ENCODE measurements at places on chromosomes 5 and 9.

DNA sequence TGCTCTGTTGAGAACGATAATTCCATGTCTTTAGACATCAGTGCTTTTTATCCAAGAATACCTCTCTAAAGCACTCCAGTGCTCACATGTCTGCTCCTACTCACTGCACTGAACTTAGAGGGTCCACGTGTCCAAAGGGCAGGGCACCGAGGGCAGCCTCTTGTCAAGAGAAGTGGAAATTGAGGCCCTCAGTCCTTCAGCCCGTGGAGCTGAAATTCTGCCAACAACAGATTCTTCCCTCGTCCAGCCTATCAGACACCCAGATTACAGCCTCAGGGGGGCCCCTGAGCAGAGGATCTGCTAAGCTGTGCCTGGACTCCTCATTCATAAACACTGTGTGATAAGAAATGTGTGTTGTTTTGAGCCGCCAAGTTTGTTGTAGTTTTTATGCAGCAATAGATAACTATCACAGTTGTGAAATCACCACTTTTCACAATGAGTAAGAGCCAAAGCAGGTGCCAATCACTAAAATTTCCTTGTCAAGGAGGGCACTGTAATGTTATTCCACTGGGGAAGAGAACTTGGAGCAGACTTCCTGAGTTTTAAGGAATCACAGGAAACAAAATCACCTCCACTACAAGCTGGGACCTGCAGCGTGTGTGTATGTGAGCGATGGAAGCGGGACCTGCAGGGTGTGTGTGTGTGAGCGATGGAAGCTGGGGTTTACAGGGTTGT lies 58.8 kb upstream of the IGFBPL1 start:
- DNase-seq = no peak

GRCh38 chr9:132752877-132753592 lies 82.8 kb downstream of the GTF3C4 start:
- DNase-seq = no peak

- DNase-seq = no peak
Observed at GRCh38 chr5:174315871-174316270, 270.4 kb downstream of the NSG2 start.

- DNase-seq = no peak
Observed at GRCh38 chr9:134682026-134682425, 40.4 kb downstream of the COL5A1 start.

DNA sequence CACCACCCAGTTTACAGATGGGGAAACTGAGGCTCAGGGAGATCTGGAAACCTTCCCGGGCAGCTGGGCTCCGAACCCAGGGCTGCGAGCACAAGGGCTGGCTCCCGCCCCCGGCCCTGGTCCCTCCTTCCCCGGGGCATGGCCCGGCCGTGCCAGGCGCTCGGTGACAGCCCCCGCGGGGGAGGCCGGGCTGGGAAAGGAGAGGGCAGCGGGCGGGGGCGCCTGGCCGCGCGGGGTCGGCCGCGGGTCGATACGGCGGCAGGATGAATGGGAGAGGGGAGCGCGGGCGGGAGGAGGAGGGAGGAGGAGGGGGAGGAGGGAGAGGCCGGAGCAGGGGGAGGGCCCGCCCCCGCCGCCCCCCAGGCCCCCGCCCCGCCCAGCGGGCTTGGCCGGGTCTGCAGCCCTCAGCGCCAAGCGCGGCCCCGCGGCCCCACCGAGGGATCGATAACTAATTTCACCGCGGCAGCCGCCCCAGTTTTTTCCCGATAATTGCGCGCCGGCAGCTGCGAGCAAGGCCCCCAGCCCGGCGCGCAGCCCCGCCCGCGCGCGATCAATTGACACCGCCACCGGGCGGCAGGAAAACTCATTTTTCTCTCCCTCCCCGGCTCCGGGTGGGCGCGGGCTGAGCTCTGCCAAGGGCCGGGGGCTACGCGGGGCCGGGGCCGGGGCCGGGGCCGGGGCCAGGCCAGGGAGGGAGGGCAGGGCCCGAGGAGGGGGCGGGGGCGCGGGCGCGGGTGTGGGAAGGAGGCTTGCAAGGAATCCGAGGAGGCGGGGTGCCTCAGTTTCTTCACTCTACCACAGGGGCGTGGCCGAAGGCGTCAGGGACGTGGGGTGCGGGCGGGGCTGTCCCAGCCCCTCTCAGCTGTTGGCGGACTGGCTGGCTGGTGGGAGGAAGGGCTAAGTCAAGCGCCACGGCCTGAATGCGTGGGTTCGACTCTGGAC lies 52.1 kb downstream of the C9orf50 start:
- peak; percentile 52 for DNase-seq
